ENCODE measurements at places on chromosomes 6 and 20.

DNA sequence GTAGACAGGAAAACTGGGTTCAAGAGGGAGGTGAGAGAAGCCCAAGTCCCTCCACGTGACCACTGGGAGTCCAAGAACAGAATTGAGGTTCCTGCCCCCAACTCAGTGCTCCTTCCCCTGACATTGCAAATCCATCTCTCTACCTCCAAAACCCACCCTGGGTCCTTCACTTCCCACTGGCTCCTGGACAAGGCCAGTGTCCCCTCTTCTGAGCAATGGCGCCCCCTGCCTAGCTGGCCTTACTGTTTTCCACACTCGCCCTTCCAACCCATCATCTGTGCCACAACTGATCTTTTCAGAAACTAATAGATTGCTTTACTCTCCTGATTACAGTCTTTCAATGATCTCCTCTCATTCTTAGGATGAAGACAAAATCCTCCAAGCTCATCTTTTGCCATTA lies 200.3 kb downstream of the ANKRD60 start:
- no peak for DNase-seq

DNA sequence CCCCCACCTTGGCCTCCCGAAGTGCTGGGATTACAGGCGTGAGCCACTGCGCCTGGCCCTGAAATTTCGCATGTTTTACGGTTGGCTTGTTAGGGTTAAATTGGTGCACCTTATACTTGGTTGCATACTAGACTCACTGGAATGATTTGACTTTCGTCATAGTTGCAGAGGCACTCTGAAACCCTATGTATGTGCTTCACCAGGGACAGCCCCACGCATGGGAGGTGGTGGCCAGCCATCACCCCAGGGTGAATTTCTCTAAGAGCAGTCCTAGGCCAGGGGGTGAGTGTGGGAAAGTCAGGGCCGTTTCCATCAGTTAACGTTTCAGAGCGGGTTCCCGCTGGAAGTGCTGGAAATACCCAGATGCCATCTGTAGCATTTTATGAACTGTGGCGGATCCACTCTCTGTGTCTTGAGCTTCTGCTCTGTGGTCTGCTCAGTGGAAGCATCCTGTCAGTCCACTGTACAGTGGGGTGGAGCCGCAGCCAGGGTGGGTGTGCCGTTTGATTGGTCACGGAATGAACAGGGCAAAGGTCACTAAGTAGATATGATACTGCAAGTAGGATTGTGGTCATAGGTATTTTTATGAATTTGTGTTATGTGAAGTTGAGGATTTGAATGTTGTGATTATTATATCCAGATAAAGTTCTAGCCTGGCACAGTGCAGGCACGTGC lies 13.2 kb downstream of the DNAJC5 start:
- DNase-seq, result no peak

GRCh38 chr20:13909067-13909466 lies 81.3 kb downstream of the SEL1L2 start:
- DNase-seq, result no peak

DNA sequence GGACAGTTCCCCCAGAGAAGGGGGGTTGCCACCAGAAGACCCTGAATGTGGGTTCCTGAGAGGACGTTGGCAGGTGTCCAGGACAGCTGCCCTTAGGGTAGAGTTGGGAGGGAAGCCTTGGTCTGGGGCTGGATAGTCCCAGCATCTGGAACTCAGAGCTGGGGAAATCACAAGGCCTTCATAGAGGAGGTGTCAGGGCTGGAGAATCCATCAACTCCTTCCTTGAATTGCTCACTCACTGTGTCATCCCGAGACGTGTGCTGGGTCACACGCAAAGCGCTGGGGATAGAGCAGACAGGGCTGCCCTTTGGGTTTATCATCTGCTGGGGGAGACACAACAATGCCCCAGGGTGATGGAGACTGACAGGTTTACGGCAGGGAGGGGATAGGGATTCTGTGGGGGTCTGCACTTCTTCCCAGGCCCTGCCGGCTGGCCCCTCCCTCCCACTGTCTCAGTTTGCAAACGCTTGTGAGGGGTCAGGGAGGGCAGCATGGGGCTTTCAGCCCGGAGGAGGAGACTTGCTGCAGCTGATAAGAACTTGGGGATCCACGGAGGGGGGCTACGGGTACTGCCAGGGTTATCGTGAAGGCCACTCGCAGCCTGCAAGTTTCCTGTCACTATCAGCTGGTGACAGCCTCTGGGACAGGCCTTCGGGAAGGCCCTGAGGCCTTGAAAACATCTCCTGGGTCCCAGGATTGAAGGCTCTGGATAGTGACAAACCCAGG lies 18.6 kb downstream of the RBM38 start:
- DNase-seq, result no peak

DNA sequence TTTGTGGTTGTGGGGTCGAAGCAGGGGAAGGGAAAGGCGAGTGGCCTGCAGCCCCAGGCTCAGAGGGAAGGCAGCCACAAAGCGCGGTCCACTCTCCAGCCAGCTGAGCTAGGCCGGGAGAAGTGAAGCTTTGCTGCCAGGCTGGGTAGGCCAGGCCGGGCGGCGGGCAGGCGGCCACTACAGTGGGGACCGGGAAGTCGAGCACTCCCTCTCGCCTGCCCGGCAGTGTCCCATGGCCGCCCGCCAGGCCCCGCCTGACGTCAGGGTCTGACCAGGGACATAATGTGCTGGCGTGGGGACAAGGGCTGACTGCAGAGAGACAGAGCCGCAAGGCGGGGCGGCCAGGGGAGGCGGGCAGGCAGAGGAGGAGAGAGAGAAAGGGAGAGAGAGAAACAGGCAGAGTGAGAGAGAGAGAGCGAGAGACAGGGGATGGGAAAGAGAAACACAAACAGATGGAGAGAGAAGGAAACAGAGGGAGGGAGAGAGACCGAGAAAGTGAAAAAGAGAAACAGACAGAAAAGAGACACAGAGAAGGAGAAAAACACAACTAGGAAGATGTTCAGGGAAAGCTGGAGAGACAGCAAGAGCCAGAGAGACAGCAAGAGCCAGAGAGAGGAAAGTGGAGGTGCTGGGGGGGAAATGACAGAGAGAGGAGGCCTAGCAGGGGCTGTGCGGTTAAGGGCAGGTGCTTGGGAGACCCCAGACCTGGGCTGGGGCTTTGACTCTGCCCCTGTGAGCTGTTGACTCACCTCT lies 94.5 kb upstream of the PTPN1 start:
- DNase-seq, result no peak

DNA sequence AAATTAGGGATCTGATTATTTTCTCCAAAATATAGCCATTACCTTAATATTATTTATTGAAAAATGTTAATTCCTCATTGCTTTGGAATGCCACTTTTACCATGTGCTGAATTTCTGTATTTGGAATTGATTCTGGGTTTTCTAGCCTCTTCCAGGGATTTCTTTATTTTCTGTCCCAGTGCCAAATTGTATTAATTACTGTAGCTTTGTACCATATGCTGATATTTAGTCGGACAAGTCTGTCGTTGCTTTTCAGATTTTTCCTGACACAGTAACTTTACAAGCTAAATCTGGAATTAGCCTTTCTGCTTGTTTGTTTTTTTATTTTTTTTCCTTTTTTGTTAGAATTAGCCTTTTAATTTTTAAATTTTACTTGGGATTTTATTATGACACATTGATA lies 10.9 kb upstream of the TMEM14B start:
- DNase-seq, result no peak

GRCh38 chr20:52494244-52494643 lies 302.7 kb upstream of the ZFP64 start:
- DNase-seq, result no peak

DNA sequence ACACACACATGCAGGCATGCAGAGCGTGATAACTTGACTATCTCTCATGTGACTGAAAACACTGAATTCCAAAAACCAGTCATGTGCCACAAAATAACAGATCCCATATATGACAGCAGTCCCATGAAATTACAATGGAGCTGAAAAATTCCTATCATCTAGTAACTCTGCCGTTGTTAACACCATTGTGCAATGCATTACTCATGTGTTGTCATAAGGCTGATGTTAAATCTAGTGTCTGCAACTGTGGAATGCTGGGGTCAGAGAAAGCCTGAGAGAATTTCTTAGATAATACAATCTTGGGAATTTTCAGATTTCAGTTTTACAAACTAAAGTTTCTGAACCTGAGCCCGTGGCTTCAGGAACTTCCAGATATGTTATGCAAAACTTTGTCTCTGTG lies 70.2 kb downstream of the LYRM4 start:
- no peak for DNase-seq

- DNase-seq, result no peak
Observed at GRCh38 chr6:75210885-75211739, 5.3 kb upstream of the COL12A1 start.

DNA sequence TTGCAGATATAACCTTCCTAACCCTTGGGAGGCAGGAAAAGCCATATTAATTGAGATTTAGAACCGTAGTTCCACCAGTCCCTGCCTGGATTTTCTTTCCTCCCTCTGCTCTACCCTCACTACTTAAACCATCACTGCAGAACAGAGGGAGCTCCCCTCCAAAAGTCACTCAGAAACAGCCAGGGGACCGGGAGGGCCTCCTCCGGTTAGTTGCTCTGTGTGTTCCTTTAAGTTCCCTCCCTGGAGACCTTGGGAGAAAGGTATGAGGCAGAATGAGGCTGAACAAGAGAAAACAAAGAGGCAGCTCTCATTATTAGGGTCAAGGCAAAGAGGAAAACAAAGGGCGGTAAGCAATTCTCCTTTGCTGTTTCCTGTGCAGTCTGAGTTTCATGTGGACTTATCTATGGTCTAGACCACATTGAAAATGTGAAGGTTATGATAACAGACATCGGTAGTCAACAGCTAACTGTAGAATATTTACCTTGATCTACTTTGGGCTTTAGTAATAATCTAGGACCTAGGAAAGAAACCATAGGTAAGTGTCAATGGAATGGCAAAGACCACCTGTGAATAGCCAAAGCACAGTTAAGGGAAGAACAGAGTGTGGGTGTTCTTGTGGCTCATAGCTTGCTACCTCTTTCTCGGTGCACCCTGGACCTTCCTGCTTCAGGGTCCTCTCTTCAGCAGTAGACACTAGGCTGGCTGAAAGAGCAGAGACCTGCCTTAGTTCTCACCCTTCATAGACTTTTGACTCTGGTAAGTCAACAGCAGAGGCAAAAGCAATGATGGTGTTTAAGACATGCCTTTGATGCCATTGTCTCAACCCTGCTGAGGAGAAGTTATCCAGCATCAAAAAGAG lies 250.9 kb upstream of the CITED2 start:
- DNase-seq, result no peak

GRCh38 chr6:90573624-90574023 lies 13.2 kb downstream of the MAP3K7 start:
- no peak for DNase-seq

- no peak for DNase-seq
Observed at GRCh38 chr6:136466777-136467176, 83.4 kb downstream of the MAP7 start.

- DNase-seq, result peak; percentile 74
Observed at GRCh38 chr20:2206957-2207769, 88.6 kb upstream of the TGM3 start.

GRCh38 chr6:39907871-39908575 lies 26.2 kb downstream of the MOCS1 start:
- DNase-seq, result no peak

DNA sequence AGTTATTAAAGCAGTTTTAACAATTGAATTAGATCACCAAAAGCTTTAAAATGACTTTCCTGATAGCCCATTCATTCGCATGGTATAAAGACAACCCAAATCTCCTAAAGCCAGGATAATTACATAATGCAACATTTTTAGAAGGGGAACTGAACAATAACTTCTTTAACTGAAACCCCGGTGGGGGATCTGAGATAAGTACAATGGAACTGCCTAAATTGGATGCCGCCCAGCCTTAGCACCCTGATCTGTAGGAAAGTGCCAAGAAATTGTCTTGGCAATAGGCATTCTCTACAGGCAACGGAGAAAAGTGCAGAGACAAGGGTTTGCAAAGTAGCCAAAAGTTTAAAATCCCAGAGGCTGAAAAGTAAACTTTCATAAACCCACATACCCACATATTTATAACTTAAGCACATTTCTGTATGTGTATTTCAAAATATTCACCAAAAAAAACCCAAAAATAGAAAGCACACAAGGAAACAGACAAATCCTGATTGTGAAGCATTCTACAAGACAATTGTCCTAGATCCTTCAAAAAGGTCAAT lies 98.8 kb upstream of the BEND6 start:
- DNase-seq, result no peak

GRCh38 chr6:92114091-92114675 lies 1305.2 kb downstream of the EPHA7 start:
- no peak for DNase-seq

DNA sequence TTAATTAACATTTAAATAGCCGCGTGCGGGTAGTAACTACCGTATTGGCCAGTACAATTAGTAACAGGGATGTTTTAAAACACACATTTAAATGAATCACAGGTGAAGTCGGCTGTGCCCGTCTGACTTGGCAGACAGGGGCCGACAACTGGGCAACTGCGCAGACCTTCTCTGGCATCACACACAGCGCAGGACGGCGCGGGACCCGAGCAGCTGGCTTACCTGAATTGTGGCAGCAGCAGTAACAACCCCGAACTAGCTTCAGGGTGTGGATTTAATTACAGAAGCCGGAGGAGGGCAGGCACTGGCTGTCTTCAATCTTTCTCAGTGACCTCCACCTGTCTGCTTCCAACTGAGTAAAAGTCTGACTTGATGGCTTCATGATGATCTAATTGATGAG lies 91.7 kb downstream of the DACT2 start:
- DNase-seq, result no peak

DNA sequence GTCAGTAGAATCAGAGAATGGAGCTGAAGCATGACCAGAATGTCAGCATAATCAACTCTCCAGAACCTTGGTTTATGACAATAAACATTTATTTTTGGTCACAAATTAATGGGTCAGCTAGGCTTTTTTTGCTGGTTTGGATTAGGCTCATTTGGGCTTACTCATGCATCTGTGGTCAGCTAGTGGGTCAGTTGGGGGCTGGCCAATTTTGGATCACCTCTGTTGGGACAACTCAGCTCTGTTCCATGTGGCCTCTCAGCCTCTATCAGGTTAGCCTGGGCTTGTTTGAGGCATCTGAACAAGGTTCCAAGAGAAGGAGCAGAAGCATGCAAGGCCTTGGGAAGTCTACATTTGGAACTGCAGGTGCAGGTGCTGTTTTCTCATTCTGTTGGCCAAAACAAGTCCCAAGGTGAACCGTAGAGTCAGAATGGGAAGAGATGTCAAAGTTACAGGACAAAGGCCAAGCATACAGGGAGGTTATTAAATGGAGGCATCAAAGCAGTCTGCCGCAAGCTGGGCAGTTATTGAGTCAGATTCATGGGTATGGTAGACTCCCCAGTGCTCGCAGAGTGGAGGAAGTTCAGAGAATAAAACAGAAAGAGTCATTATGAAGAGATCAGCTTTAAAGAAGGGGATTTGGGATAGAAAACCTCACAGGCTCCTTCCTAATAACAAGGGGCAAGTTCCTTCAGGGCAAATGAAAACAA lies 173.0 kb downstream of the PLCB4 start:
- no peak for DNase-seq

- no peak for DNase-seq
Observed at GRCh38 chr6:89013438-89013837, 50.0 kb upstream of the RNGTT start.

- no peak for DNase-seq
Observed at GRCh38 chr6:72616406-72617015, 5.4 kb upstream of the KCNQ5 start.

- no peak for DNase-seq
Observed at GRCh38 chr6:130164251-130164650, 58.5 kb downstream of the SAMD3 start.

Measured in CD4-positive, alpha-beta T cell treated with Interleukin-15 for 1 hour (primary cell).